ENCODE measurements at places on chromosomes 7 and 10.

DNA sequence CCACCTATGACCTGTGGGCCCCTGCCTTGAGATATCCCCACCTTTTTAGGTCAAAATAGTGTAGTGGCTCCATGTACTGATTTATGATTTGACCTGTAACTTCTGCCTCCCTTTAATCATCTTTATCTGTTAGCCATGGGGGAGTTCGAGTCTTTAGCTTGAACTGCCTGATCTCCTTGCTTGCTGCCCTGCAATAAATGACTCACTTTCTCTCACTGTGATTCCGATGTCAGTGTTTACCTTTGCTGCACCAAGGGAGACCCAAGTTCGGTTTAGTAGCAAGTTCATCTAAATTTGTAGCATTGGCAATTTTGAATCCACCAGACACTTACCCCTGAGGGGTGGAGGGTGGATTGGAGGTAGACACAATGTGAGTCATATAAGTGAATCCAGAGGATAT, 814.6 kb upstream of the AUTS2 start:
- DNase-seq, result no peak

GRCh38 chr10:12780634-12781601, 220.6 kb downstream of the CCDC3 start:
- DNase-seq, result no peak

DNA sequence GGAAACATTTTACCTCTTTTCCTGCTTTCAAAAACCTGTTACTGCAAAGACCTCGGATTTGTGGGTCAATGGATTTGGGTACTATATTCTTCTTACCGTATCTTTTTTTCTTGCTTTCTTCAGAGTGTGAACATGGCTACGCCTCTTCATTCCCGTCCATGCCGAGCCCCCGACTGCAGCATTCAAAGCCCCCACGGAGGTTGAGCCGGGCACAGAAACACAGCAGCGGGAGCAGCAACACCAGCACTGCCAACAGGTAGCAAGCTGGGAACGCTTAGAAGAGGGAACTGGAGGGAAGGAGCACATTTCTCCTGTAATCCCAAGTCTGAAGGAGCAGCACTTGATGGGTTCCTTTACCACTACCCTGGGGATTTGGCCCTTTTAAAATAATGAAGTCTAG, 20.7 kb downstream of the MXI1 start:
- no peak for DNase-seq

GRCh38 chr10:117342641-117343040, 32.6 kb downstream of the PDZD8 start:
- no peak for DNase-seq

- DNase-seq, result no peak
Observed at GRCh38 chr10:79165070-79165778, 96.5 kb downstream of the ZMIZ1 start.

DNA sequence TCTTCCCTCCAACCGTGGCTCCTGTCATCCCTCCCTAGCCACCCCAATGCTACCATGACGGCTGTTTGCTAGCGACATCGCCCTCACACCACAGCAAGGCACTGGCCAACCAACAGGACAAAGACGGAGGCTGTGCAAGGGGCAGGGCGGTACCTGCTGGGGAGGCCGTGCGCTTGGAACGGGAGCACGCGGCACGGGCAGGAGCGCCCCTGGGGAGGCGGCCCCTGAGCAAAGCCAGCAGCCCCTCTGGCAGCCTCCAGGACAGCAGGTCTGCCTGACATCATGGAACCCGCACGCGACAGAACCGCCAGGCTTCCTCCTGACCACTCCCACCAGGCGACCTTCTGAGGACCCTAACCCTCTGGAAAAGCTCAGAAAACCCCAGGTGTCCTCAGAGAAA, 12.7 kb downstream of the MAD1L1 start:
- DNase-seq, result no peak

Measured in activated CD8-positive, alpha-beta memory T cell treated with anti-CD3 and anti-CD28 coated beads, Interleukin-2, amount 10 ng/mL, durations not matched to agents 7 days and 5 days (primary cell).